ENCODE measurements at places on chromosomes 7 and 10. TPM values are rescaled to one million over a fixed set of nuclear protein-coding genes. Genes with fewer than 3 reads are reported as not detected.

The NRCAM gene
- 30.5 TPM for total RNA-seq

The MMD2 gene
- not detected for total RNA-seq

The TACC2 gene
- 10.5 TPM for total RNA-seq

The SH2B2 gene
- total RNA-seq = 4.5 TPM

The NXPH1 gene
- not detected for total RNA-seq

The TRIM74 gene
- not detected for total RNA-seq
